ENCODE measurements at places on chromosomes 12 and 14.

GRCh38 chr14:96098309-96098998 lies 59.3 kb downstream of the C14orf132 start:
- peak; percentile 35 for DNase-seq

DNA sequence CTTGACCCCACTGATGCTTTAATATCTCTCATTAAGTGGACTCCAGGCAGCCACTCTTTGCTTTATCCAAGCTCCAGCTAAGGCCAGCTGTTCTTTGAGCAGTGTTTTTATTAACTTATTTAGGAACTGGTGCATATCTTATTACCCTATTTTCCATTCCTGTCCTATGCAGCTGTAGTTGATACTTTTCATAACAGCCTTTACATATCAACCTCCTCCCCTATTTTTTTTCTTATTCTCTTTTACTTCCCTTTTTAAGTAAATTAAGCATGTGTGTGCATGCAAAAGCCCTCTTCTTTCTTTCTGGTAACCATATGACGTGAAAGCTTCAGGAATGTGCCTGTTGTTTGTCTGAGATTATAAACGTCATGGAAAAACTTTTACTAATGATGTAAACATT lies 121.2 kb downstream of the PTPRQ start:
- no peak for DNase-seq

GRCh38 chr14:63543000-63543825 lies at the start of gene PPP2R5E:
Gene PPP2R5E (minus strand): TSS chr14:63543377. CDS start chr14:63539685, 3,692 bp downstream.
- peak; percentile 99 for DNase-seq

GRCh38 chr12:82874945-82875344 lies 188.2 kb downstream of the TMTC2 start:
- no peak for DNase-seq

DNA sequence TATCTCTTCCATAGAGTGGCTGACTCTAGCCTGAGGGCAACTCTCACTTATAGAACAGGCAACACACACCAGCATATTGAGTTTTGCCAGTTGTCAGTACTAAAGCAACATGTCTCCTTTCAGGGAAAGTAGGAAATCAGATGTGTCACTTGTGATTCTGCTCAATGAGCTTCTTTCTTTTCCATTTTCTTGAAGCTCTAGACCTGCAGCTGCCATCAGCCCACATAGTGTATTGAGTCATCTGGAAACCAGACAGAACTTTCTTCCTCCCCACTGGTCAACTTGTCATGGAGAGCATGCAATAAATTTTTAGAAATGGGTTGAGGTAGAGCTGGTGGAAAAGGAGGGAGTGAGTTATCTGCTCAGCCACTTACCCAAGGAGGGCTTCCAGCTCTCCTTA lies 209.0 kb upstream of the PLEKHG7 start:
- DNase-seq, result no peak

GRCh38 chr12:67427336-67427735 lies 158.2 kb downstream of the CAND1 start:
- no peak for DNase-seq

DNA sequence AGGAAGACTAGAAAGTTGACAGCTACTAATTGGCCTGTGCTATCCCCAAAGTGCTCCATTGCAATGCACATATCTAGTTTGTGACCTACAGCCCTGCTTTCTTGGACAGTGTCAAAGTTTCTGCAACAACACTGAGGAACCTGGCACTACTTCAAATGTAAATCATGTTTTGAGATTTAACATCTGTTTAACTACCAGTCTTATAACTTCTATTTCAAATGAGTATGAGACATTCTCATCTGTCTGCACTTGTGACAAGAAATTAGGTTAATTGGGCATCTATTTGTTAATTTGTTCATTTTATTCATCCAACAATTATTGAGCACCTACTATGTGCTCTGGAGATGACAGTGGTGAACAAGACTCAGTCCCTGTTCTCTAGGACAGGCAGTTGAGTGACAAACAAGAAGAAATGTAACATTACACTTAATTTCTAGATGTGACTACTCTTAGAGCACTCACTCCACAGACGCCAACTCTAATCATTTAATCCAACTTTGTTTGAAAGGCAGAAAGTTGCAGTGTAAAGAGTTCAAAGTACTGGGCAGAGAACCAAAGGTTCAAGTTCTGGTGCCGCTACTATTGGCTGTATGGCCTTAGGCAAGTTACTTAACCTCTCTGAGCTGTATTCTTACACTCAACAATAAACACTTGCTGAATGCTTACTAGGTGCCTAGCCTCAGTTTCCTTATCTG lies 74.8 kb downstream of the HECTD4 start:
- DNase-seq, result no peak

GRCh38 chr12:119835068-119835467 lies 42.1 kb downstream of the CIT start:
- no peak for DNase-seq

GRCh38 chr12:64814432-64814831 lies 10.0 kb upstream of the TBC1D30 start:
- DNase-seq, result no peak

- DNase-seq, result no peak
Observed at GRCh38 chr12:71589478-71589881, 74.2 kb downstream of the ZFC3H1 start.

GRCh38 chr12:49058366-49059044 lies 2.1 kb downstream of the KMT2D start:
- no peak for DNase-seq

DNA sequence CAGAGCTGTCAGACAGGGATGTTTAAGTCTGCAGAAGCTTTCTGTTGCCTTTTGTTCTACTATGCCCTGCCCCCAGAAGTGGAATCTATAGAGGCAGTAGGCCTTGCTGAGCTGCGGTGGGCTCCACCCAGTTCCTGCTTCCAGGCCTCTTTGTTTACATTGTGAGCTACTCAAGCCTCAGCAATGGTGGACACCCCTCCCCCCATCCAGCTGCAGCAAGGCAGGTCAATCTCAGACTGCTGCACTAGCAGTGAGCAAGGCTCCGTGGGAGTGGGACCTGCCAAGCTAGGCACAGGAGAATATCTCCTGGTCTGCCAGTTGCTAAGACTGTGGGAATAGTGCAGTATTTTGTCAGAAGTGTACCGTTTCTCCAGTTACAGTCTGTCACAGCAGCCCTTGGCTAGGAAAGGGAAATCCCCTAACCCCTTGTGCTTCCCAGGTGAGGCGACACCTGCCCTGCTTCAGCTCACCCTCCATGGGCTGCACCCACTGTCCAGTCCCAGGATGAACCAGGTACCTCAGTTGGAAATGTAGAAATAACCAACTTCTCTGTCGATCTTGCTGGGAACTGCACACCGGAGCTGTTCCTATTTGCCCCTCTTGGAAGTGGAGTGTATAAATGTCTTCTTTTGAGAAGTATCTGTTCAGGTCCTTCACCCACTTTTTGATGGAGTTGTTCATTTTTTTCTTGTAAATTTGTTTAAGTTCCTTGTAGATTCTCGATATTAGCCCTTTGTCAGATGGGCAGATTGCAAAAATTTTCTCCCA lies 213.5 kb upstream of the SLC38A2 start:
- no peak for DNase-seq

GRCh38 chr12:114445401-114446323 lies 39.7 kb upstream of the TBX5 start:
- no peak for DNase-seq

GRCh38 chr12:107560899-107561285 lies 124.7 kb upstream of the PWP1 start:
- DNase-seq, result no peak

- no peak for DNase-seq
Observed at GRCh38 chr14:97408503-97408902, 611.3 kb downstream of the VRK1 start.

DNA sequence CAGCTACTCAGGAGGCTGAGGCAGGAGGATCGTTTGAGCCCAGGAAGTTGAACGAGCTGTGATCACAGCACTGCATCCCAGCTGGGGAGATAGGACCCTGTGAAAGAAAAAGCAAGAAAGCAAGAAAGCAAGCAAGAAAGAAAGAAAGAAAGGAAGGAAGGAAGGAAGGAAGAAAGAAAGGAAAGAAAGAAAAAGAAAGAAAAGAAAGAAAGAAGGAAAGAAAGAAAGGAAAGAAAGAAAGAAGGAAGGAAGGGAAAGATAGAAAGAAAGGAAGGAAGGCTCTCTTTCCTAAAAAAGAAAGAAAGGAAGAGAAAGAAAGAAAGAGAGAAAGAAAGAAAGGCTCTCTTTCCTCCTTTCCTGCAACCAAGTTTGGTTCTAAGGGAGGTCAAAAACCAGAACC lies 380.3 kb downstream of the PCNX1 start:
- DNase-seq, result no peak

DNA sequence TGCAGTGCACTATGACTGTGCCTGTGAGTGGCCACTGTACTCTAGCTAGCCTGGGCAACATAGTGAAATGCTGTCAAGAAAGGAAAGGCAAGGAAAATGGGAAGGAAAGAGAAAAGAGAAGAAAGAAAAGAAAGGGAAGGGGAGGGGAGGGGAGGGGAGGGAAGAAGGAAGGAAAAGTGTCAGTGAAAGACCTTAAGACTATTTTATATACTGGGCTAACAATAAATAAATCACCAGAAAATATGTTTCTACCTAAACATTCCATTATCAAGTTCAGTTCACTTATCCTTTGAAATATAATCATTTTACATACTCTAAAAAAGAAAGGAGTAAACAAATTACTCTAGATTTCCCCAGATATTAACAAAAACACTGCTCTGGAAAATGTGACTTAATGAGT lies 22.1 kb downstream of the COCH start:
- DNase-seq, result no peak

DNA sequence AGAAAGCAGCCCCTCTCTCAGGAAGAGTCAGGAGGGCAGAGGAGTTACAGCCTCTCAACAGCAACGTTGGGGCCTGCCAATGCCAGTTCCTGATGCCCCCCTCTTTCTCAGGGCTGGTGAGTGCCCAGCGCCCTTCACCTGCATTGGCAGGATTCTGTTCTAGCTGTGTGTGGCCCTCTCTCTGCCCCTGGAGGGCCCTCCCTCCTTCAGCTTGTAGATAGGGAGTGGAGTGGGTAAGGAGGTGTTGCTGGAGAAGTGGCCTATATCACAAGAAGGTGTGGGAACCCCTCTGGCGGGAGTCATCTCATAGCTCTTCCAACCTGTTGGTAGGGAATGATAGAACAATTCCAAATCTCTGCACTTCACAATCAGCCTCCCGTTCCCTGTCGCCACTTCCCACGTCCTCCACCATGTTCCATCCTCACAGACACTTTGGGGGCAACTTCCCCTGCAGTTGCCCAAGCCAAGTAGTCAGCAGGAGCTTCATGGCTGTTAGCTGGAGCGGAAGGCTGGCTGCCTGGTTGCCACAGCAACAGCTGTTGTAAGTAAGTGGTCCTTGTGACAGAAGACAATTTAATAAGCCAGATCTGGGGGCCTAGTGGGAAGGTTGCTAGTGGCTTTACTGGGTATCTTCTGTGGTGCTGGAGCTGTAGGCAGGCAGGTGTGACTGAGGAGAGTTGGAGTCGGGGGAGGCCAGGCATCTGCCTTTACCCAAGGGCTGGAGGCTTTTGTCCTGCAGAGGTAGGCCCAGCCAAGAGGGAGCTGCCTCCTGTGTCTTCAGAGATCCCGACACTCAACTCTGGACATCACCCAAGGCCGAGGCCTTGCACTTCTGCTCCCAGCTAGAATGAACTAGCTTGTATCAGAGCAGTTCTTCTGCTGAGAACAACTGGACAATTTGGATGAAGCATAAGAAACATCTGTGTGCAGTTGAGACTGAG lies 38.4 kb downstream of the GALNT16 start:
- DNase-seq, result peak; percentile 42

- no peak for DNase-seq
Observed at GRCh38 chr12:124040291-124040690, 67.3 kb downstream of the ZNF664 start.

DNA sequence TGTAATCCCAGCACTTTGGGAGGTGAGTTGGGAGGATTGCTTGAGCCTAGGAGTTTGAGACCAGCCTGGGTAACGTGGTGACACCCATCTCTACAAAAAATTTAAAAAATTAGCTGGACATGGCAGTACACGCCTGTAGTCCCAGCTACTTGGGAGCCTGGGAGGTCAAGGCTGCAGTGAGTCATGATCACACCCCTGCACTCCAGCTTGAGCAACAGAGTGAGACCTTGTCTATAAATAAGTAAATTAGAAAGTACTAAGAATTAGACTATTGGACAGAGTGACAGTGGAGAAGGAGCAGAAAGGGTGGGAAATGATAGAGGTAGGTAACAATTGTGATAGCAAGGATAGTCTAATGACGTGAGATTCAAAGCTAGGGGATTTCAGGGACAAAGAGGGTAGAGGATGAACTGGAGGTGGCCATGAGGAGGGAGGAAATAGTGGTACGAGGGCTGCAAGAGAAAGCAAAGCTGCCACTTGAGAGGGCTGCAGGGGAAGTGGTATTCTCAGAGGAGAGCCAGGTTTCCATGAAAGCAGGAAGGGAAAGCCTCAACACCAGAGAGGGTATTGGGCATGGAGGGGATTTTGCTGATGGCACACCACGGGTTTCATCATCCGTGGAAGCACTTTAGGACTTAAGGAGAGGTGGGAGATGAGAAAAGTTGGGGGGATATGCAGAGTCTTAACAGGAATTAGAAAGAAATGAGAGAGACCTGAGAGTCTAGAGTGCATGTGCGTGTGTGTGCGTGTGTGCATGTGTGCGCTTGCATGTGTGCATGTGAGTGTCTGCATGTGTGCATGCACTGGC lies 85.6 kb downstream of the SYNE2 start:
- no peak for DNase-seq

- DNase-seq, result no peak
Observed at GRCh38 chr12:116293687-116294453, 16.4 kb upstream of the MED13L start.

All from tibial artery (tissue), 4 donors.